ENCODE measurements at places on chromosomes 12 and 14. TPM values are rescaled to one million over a fixed set of nuclear protein-coding genes. Genes with fewer than 3 reads are reported as not detected.

Gene CD9
- 8.3 TPM for total RNA-seq

Gene FSCB
- total RNA-seq = not detected

Gene P2RX7
- 2.2 TPM for total RNA-seq

Gene SLC39A2
- not detected for total RNA-seq

Gene INHBC
- 0.13 TPM for total RNA-seq

- DNase-seq = no peak
Measured at GRCh38 chr12:16828891-16829290, 222.9 kb upstream of the LMO3 start.

- DNase-seq = no peak
Measured at GRCh38 chr14:68254669-68255527, 435.3 kb downstream of the RAD51B start.

- DNase-seq = no peak
Measured at GRCh38 chr12:66247741-66248140, 54.6 kb upstream of the HELB start.

GRCh38 chr12:109443794-109444193 lies 33.3 kb downstream of the KCTD10 start:
- no peak for DNase-seq

- no peak for DNase-seq
Measured at GRCh38 chr14:69317780-69318179, 57.8 kb downstream of the GALNT16 start.

GRCh38 chr12:88383405-88383804 lies 196.9 kb downstream of the KITLG start:
- no peak for DNase-seq

GRCh38 chr14:72924337-72924736 lies 1.9 kb upstream of the DCAF4 start:
- no peak for DNase-seq

GRCh38 chr12:99029511-99030271 lies 384.6 kb downstream of the APAF1 start:
- DNase-seq = no peak

DNA sequence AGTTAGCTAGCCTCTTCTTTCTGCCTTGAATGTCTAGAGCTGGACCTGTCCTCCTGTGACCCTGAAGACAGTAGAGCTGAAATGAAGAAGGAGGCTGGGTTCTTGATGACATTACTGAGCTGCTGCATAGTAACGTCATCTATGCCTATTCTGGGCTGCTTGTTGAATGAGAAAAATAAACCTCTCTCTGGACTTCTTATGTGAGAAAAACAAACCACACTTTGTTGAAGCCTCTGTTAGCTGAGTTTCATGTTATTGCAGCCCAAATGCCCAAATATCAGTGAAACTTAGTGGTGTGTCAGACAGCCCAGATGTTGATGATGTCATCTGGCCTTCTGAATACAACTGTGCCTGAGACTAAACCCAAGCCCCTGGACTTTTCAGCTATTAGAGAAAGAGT lies 67.0 kb upstream of the MAX start:
- peak; percentile 91 for DNase-seq

DNA sequence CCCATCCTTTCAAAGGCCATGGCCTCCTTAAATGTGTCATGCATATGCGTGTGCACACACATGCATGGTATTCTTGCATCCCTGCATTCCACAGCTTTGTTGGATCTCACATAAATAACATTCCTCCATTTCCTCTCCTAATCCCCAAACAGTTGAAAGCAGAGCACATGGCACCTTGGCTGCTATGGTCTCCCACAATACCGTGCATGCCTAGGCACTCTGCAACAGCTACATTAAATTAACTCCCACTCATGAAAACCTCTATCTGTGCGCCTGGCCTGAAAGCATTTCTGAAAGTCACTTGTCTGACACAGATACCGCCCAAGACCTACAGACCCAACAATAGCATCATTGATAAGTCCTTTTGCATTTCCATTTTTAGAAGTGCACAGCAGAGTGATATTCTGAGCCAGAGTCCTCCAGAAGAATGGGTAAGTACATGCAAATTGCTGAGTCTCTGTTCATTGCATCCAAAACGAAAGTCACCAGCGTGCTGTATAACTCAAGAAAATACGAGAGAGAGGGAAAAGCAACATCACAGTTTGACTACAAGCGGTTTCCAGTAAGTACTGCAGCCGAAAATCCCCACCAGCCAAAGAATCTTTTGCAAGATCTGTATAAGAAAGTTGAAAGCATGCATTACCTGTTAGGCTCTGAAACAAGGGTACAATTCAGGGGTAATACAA lies 436 bp downstream of the ASB2 start:
- DNase-seq = peak; percentile 92

- DNase-seq = no peak
Measured at GRCh38 chr14:98293576-98293975, 978.4 kb downstream of the BCL11B start.

- DNase-seq = peak; percentile 86
Measured at GRCh38 chr12:14239350-14239934, 126.0 kb upstream of the ATF7IP start.

GRCh38 chr12:58302487-58303011 lies 361.2 kb downstream of the ATP23 start:
- no peak for DNase-seq
